ENCODE measurements at places on chromosomes 12 and 14.
A peak's percentile ranks its signal among the peaks of the same experiment; 100 is the strongest.

DNA sequence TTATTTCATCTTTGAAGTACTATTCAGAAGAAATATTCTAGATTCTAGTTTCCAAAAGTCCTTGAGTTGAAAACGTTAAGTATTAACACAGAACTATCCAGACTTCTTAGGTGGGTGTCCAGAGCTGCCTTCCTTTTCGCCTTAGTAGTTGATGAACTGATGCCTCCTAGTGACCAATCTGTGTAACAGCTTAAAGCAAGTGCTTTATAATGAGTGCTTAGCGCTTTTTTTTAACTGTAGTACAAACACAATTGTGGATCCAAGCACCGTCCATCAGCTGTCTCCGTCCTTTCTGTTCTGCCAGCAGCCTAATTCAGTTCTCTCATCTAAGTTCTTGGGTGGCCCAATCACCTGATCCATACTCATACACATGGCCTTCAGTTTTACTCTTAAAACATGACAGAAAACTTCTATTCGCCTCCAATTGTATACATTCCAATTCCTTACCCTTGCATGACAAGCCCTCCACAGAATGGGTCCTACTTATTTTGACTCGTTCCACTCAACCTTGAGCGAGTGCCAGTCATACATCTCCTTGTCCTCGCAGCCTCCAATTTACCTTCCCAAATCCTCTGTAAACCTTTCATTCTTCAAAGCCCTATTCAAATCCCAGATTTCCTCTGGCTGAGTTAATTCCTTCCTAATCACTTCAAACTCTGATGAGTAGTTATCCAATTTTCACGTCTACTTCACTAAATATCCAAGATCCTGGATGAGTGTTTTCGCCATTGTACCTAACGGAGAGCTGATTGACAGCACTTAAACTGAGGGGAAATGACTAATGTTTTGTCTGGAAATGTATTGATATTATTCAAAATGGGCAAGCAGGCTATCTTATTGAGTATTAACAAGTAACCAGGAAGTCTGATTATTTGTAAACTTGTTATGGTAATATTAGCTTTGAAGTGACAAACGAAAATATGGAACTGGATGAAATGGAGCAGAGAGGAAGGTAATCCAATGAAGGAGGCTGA lies 5.8 kb upstream of the PHLDA1 start:
- H3K36me3 ChIP-seq = peaks cover 2% of the 10 kb centered on the region
- no peaks in the 10 kb centered on the region for H3K27me3 ChIP-seq
- H3K27ac ChIP-seq = no peak overlapping the region
- H3K4me3 ChIP-seq = no peak overlapping the region
- peaks cover 3% of the 10 kb centered on the region for H3K4me1 ChIP-seq

DNA sequence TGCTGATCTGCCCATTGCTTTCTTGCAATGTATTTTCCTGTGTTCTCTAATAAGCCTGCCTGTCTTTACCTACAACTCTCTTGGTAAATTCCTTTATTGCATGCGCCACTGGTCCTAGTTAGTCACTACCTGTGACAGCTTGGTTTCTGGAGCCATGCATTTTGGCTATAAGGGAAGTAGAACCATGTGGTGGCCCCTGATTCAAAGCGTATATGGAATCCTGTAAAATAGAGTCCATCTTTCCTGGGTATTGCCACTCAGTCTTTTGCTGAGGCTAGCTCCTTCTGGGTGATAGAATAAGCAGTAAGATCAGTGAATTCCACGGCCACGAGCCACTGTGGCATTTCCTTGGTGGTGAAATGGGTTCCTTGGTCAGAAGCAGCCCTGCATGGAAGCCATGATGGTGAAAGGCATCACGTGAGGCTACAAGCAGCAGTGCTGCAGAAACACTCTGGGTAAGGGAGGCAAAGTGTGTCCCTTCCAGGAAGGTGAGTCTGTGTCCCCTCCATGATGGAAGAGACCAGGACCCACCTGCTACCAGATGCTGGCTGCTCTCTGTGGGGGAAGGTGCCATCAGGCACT lies 19.6 kb downstream of the TNFAIP2 start:
- H3K27ac ChIP-seq = no peak overlapping the region
- H3K27me3 ChIP-seq = no peaks in the 10 kb centered on the region
- H3K4me1 ChIP-seq = peaks cover 3% of the 10 kb centered on the region
- no peak for DNase-seq
- H3K36me3 ChIP-seq = no peaks in the 10 kb centered on the region

GRCh38 chr12:111687255-111687654 lies 1.4 kb downstream of the ACAD10 start:
- peaks cover 22% of the 10 kb centered on the region for H3K36me3 ChIP-seq
- no peak overlapping the region for H3K27ac ChIP-seq
- DNase-seq = no peak
- H3K4me3 ChIP-seq = peak overlapping the region; percentile 74

- H3K4me1 ChIP-seq = no peaks in the 10 kb centered on the region
- H3K27me3 ChIP-seq = no peaks in the 10 kb centered on the region
- H3K4me3 ChIP-seq = peak overlapping the region; percentile 92
- H3K36me3 ChIP-seq = no peaks in the 10 kb centered on the region
- DNase-seq = no peak
- peak overlapping the region; percentile 72 for H3K27ac ChIP-seq
Observed at GRCh38 chr12:31728289-31728916, 418 bp downstream of the AMN1 start.

DNA sequence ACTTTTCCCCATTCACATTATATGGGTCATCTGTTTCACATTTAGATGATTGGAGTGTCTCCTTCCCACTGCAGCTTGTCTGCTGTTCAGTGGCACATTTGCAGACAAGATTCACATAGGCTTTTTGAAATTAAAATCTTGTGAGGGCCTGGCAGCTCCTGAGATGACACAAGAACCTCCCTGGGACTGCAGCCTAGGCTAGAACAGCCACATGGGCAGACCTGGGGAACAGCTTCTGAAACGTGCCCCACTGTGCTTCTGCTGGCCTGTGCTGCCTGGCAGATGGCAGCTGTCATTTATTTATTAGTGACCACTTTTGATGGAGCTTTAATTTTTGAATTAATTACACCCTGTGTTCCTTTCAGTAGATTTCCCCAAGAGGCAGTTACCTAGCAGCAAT lies 137.4 kb downstream of the GRIP1 start:
- no peak for DNase-seq
- no peak overlapping the region for H3K27ac ChIP-seq
- no peaks in the 10 kb centered on the region for H3K27me3 ChIP-seq
- H3K4me3 ChIP-seq = no peak overlapping the region

DNA sequence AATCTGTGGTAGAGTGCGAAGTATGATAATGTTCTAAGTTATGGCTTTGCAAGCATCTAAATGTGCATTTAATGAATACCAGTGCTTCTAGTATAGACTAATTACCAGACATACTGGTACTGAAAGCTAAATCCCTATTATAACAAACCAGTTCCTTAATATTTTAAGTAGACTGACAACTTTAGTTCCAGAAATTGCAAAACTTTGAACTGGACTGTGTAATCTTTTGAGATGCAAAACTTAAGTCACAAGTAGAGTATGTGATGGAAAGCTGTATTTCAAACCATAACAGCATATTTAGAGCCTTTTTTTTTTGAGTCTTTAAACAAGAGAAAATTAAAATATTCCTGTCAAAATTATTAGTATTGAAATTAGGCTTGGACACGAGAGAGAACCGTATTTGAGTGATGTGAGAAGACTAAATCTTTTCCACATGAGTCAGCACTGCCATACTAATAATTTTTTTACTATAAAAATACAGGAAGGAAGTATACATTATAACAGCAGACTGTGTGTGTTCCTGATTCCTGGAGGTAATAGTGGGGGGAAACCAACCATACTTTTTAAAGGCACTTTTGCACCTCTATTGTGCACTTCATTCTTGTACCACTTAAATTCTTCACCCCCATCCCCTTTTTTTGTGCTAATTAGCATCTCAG lies 45.5 kb downstream of the PPM1A start:
- no peaks in the 10 kb centered on the region for H3K4me1 ChIP-seq
- H3K36me3 ChIP-seq = peaks cover 2% of the 10 kb centered on the region
- no peak for DNase-seq
- no peak overlapping the region for H3K27ac ChIP-seq
- H3K4me3 ChIP-seq = no peak overlapping the region
- H3K27me3 ChIP-seq = no peaks in the 10 kb centered on the region

GRCh38 chr12:43155376-43155775 lies 396.6 kb downstream of the ADAMTS20 start:
- no peak overlapping the region for H3K27ac ChIP-seq
- no peaks in the 10 kb centered on the region for H3K27me3 ChIP-seq
- DNase-seq = no peak
- no peaks in the 10 kb centered on the region for H3K36me3 ChIP-seq
- H3K4me3 ChIP-seq = no peak overlapping the region

DNA sequence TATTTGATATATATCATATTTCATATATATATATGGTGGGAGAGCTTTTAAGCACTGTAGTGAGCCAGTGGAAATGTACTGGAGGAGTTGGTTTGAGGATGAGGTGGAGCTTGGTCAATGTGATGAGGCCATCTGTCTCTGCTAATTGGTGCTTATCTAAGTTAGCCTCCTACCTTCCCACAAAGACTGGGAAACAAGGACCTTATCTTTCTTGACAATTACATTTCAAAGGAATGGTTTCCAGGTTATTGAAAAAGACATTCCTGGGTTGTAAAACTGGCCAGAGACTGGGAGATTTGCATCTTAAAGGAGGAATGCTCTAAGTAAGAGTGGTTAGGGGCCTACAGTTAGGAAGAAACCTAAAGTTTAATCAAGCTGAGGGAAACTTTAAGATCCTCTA lies 212.8 kb upstream of the SYT1 start:
- no peaks in the 10 kb centered on the region for H3K27me3 ChIP-seq
- H3K4me1 ChIP-seq = no peaks in the 10 kb centered on the region
- H3K27ac ChIP-seq = peak overlapping the region; percentile 54
- no peak overlapping the region for H3K4me3 ChIP-seq
- DNase-seq = no peak

GRCh38 chr14:61640158-61641136 lies 54.9 kb upstream of the HIF1A start:
- H3K27me3 ChIP-seq = peaks cover 8% of the 10 kb centered on the region
- H3K36me3 ChIP-seq = no peaks in the 10 kb centered on the region
- H3K4me3 ChIP-seq = no peak overlapping the region
- no peak overlapping the region for H3K27ac ChIP-seq

DNA sequence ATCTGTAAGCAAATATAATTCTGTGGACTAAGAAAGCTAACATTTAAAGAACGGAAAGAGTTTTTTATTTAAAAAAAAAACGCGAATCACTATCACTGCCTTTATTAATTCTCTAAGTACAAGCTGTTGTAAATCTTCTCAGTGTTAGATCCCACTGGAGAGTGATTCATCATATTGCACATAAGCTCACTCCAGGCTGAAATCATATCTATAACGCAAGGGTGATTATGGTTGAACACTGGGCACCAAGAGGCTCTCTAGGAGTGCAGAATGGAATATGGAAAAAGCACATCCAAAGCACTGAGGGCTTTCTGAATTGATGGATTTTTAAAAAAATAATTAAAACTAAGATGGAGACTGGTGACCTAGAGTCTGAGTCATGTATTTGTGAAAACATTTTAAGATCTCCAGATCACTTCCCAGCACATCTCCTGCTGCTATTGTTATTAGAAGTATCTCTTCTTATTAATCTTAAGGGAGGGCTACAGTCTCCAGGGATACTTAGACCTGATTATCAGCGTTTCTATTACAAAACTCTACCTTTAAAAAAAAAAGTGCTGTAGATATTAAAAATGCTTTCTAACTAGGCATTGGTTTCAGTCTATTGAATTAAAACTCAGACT lies 1106.8 kb downstream of the AACS start:
- H3K4me3 ChIP-seq = no peak overlapping the region
- H3K27ac ChIP-seq = no peak overlapping the region
- no peak for DNase-seq
- H3K27me3 ChIP-seq = no peaks in the 10 kb centered on the region
- H3K36me3 ChIP-seq = no peaks in the 10 kb centered on the region

- no peaks in the 10 kb centered on the region for H3K36me3 ChIP-seq
- no peaks in the 10 kb centered on the region for H3K4me1 ChIP-seq
- no peaks in the 10 kb centered on the region for H3K27me3 ChIP-seq
- H3K27ac ChIP-seq = no peak overlapping the region
- no peak for DNase-seq
Observed at GRCh38 chr12:75921622-75922289, 109.8 kb downstream of the PHLDA1 start.

DNA sequence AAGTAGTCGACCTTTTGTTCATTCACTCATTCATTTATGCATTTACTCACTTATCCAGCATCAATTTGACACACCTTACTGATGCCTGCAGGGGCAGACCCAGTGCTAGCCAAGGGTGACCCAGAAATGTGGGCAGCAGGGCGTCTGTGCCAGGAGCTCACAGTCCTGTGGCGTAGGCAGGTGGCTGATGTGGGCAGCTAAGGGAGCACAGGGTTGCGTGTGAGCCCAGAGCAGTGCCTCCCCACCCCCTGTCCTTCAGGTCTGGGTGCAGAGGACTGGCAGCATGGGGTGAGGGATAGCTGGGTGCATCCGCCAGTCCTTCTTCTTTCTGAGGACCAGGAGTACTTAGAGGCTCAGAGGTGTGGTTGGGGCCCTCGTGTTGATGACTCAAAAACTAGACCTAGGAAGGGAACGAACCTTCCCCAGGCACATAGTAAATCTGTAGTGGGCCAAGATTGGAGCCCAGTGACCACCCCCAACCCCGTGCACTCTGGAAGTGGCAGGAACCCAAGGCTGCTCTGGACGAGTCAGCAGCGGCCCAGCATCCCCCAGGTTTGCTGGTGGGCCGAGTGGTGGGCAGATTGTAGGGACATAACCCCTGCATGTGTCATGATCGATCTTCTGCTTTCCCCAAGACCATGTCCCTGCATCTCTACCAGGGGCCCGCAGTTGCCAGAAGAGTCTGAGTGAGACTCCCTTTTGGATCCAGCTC lies 63.9 kb downstream of the BEGAIN start:
- no peak for DNase-seq
- no peaks in the 10 kb centered on the region for H3K27me3 ChIP-seq
- H3K27ac ChIP-seq = no peak overlapping the region
- no peak overlapping the region for H3K4me3 ChIP-seq
- peaks cover 10% of the 10 kb centered on the region for H3K4me1 ChIP-seq
- peaks cover 6% of the 10 kb centered on the region for H3K36me3 ChIP-seq

- DNase-seq = no peak
- no peaks in the 10 kb centered on the region for H3K27me3 ChIP-seq
- no peaks in the 10 kb centered on the region for H3K36me3 ChIP-seq
- H3K4me1 ChIP-seq = peaks cover 3% of the 10 kb centered on the region
- H3K4me3 ChIP-seq = no peak overlapping the region
Observed at GRCh38 chr12:117076410-117077372, 22.5 kb downstream of the TESC start.

DNA sequence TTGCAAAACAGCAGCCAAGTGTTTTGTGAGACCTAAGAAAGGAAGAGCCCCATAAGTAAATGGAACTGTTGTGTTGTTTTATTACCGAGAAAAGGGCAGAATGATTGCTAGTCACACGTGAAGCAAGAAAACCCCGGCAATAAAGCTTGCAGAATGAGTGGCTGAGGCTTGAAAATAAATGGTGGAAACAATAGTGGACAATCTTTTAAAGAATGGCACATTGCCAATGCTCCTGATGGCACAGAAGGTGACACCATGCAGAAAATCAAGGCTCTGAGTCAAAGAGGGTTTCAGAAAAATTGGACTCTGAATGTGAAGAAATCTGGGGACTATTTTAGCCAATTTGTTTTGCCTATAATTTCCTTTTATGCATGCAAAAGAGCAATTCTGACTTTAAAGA lies 4.0 kb upstream of the AQP2 start:
- no peaks in the 10 kb centered on the region for H3K27me3 ChIP-seq
- peaks cover 4% of the 10 kb centered on the region for H3K4me1 ChIP-seq
- no peak for DNase-seq
- H3K36me3 ChIP-seq = no peaks in the 10 kb centered on the region
- H3K27ac ChIP-seq = no peak overlapping the region
- no peak overlapping the region for H3K4me3 ChIP-seq

GRCh38 chr12:123078120-123078465 lies 72.8 kb downstream of the PITPNM2 start:
- no peaks in the 10 kb centered on the region for H3K36me3 ChIP-seq
- H3K27ac ChIP-seq = no peak overlapping the region
- H3K4me1 ChIP-seq = peaks cover 12% of the 10 kb centered on the region
- H3K4me3 ChIP-seq = no peak overlapping the region
- DNase-seq = no peak

All from neuronal stem cell (in vitro differentiated cells).